NCI-H526 (cell line): ENCODE measurements at places on chromosomes 3 and 15.

DNA sequence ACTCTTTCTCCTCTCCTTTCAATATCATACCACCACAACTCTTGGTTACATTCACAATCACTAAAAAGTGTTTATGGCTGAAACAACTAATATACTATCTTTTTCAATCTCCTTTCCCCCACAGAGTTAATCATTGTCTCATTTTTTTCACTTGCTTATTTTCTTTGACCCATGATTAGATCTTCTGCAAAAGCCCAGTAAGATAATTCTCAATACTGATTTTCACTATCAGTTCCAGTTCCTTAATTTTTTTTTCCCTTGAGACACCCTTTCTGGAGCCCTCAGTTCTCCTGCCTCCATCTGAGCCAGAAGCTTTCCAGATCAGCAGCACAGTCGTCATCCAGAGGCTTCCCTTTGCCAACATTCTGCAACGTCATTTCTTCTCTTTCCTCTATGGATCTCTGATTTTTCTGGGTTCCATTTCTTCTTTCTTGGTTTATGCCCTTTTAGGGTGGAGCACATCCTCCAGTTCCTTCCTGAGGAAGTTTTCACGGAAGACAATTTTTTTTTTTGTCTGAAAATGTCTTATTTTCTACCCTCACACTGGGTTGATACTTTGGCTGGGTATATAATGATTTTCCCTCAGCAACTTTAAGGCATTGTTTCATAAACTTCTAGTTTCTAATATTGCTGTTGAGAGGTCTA, 88.7 kb upstream of the C15orf39 start:
- DNase-seq: no peak

- DNase-seq: peak; percentile 12
Measured at GRCh38 chr3:115146032-115146417, 1.1 kb downstream of the ZBTB20 start.

GRCh38 chr15:35834216-35834830, 288.4 kb upstream of the DPH6 start:
- no peak for DNase-seq

DNA sequence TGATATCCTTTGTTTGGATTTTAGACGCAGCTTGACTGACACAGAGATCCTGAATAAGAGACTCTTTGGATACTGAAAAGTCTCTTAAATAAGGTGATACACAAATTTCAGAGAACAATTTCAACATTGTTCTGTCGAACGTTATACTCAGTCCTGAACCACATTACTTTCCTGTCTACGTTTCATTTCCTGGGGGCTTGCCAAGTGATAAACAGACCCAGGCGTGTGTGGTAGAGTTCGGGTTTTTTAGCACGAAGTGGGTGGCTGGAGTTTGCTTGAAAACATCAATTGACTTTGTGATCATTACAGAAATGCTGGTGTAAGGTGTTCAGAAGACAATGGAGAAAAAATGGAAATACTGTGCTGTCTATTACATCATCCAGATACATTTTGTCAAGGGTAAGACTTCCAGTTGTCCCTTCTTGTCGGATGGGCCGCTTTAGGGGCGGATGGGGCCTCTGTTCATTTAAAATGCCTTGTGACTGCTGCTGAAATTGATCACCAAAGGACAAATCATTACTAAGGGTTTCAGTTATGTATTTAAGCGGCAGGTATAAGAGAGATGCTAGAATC, at the start of gene CD96:
Gene CD96, plus strand, starts transcription at position 287 of the 573 bp plus-strand sequence. Its CDS starts 52 bp downstream, at position 339.
- no peak for DNase-seq

- no peak for DNase-seq
Measured at GRCh38 chr3:75115695-75116094, 501.2 kb upstream of the CNTN3 start.

GRCh38 chr3:60582288-60582687, 669.0 kb downstream of the FHIT start:
- no peak for DNase-seq

DNA sequence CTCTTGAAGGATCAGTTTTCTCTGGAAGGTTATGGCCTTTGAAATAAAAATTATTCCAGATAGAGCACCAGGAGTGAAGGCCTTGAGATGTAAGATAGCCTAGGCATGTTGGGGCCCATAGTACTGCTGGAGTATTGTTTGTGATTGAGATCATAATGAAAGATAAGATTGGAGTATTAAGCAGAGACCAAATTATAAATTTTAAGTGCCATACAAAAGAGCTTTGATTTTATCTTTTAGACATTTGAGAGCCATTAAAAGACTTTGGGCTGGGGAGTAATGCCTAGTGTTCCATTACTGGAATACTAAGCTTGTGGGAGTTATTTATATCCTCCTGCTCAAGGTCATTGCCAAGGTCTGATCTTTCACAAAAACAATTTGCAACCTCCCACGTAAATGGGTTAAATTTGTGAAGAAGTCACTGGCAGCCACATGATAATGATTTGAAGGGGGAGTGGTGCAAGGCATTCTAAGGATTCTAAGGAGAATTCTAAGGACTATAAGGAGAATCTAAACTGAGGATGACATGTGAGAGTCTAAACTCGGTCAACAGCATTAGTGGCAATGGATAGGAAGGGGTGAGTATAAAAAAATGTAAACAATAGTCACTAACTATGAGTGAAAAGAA, 12.8 kb downstream of the ELL3 start:
- DNase-seq: no peak

- no peak for DNase-seq
Measured at GRCh38 chr3:87350367-87351199, 74.2 kb upstream of the POU1F1 start.
